Eye (tissue), 1 donor: ENCODE measurements at places on chromosomes 12 and 14.
A peak's percentile ranks its signal among the peaks of the same experiment; 100 is the strongest.

DNA sequence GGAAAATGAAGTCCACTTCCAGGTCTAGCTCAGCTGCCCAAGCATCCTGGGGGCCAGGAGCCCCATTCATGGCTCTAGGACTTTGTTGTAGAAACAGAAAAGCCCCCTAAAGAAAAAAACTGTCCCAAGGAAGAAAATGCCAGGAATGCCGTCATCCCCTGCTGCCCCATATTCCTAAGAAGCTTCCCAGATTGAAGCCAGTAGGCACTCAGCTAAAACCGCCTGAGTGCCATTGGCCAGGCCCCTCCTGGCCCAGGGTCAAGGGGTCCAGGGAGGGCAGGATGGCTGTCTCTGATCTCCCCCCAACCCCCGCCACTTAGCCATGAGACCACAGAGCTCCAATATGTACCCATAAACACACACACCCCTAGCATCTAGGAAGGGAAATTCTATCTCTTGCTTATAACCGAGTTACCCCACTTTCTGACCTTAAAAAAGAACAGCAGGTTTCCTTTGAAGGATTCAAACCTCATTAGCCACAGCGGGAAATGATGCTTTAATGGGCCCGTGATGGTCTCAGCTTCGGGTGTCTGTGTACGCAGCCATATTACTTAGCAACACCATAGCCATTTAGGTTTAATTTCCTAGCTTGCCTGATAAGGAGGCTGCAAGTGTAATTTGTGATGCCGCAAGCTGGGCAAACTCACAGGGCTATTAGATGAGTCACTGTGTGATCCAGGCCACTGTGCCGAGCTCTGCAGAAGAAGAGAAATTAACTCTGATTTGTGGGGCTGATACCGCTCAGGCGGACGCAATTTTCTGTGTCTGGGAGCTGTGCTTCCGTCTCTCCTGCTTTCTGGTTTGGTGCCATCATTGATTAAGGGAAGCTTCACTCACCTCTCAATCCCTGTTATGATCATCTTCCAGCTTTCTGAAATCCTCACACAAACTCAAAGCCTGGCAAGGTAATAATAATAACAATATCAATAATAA is 84.2 kb downstream of the GCH1 start:
- peak; percentile 82 for DNase-seq

GRCh38 chr14:75393794-75394193 is 34.0 kb upstream of the JDP2 start:
- no peak for DNase-seq

- no peak for DNase-seq
Measured at GRCh38 chr12:130969223-130969622, 15.5 kb downstream of the ADGRD1 start.

DNA sequence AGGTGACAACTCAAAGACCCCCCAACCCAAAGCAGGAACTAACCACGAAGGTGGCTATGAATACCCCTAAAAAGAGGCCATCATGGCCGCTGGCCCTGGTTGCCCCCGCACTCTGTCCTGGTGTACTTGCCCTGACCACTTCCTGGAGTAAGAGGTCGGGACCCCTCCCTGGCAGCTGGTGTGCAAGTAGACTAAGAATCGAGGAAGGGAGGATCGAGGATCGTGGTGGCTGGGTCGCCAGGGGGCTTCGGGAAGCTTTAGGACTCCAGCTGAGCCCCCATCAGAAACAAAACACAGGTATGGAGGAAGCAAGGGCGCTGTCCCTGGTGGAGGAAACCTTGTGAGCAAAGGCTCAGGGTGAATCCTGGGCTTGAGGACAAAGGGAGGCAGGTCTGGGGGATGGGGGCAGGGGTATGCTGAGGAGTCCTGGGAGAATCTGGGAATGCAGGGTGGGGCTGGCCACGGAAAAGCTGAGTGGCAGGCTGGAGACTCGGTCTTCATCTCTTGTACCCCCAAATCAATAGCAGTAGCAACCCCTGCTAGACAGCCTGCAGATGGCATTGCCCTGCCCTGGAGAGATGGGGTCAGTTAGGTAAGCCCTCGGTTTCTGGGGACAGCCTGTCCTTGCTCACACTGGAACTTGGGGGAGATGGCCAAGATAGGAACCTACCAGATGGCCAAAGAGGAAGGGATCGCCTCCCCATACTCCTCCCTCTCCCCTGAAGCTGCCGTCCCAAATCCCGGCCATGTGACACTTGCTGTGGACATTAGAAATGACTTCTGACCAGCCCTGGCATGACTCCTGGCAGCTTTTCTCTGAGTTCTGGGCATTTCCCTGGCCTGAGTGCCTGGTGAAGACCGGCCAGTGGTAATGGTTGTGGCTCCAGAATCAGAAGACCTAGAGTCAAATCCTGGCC is 45.3 kb upstream of the ESRRB start:
- no peak for DNase-seq

DNA sequence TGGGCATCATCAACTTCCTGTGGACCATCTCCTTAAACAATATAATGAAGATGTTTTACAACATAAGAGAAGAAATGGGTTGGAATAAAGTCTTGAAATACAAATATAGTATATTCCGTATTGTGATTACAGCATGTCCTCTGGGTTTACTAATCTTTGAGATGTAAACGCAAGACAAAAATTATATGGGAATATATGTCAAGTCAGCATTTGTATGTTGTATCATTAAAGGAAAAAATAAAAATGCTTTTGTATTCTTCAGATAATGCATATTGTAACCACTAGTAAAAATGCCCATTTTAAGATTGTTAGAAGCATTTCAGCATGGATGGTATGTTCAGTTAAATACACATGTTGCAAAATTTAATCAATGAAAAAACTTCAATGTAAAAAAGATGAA is 893.3 kb downstream of the FLRT2 start:
- DNase-seq = no peak

- DNase-seq = no peak
Measured at GRCh38 chr12:10851243-10851858, 2.1 kb upstream of the PRR4 start.

GRCh38 chr14:67943947-67944346 is 124.4 kb downstream of the RAD51B start:
- DNase-seq = peak; percentile 97

- DNase-seq = no peak
Measured at GRCh38 chr12:118467641-118468305, 91.4 kb downstream of the SUDS3 start.

GRCh38 chr14:76848879-76849278 is 22.7 kb downstream of the LRRC74A start:
- DNase-seq = no peak
